ENCODE measurements at places on chromosomes 11 and 22. TPM values are rescaled to one million over a fixed set of nuclear protein-coding genes. Genes with fewer than 3 reads are reported as not detected.

DNA sequence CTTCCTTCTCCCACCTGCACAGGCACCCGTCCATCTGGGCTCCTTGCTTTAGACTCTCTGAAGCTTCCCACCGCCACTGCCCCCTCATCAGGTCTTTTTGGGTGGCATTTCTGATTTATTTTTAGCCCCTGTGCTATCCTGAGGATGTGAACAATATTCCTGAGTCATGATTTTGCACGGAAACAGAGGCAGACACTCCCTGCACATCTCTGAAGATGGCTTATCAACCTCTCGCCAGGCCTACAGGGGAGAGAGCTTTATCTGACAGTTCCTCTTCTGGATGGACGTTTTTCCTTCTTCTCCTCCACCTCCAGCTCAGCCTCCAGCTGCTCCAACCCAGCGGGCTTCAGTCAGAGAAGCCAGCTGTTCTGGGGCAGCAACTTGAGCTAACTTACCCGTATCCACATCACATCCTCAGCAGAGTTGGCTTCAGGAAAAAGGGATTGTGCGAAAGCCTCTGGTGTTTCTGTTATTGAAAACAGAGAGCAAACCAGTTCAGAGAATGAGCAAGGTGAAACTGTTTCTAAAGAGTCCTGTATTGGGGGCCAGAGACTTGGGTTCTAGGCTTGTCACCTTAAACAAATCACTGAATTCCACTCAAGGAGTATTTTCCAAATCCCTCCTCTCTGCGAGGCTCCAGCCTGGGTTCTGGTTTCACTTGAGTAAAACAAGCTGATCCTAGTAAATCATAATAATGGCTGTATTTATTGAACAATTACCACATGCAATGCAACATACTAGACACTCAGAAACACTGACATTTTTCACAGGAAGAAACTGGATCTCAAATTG, 33.1 kb upstream of the ETS1 start:
- no peak for DNase-seq

DNA sequence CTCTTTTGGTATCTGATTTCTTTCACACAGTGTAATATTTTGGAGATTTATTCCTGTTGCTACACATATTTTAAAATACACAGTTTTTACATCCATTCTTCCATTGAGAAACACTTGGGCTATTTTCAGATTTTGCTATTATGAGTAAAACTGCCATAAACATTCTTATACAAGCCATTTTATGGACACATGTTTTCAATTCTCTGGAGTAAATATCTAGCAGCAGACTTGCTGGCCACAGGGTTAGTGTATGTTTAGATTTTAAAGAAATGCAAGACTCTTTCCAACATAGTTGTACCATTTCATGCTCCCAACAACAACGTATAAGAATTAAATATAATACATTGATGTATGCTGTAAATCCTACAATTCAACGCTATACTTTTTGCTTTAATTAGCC, 360.8 kb upstream of the PITPNB start:
- no peak for DNase-seq

- DNase-seq = no peak
Measured at GRCh38 chr22:23233752-23234408, 53.6 kb downstream of the BCR start.

- no peak for DNase-seq
Measured at GRCh38 chr11:66686801-66687750, 9.4 kb upstream of the RBM4B start.

- DNase-seq = peak; percentile 40
Measured at GRCh38 chr22:36026741-36027140, 1.9 kb downstream of the RBFOX2 start.

GRCh38 chr11:6812390-6813005, 13.0 kb upstream of the OR6A2 start:
- DNase-seq = peak; percentile 61

DNA sequence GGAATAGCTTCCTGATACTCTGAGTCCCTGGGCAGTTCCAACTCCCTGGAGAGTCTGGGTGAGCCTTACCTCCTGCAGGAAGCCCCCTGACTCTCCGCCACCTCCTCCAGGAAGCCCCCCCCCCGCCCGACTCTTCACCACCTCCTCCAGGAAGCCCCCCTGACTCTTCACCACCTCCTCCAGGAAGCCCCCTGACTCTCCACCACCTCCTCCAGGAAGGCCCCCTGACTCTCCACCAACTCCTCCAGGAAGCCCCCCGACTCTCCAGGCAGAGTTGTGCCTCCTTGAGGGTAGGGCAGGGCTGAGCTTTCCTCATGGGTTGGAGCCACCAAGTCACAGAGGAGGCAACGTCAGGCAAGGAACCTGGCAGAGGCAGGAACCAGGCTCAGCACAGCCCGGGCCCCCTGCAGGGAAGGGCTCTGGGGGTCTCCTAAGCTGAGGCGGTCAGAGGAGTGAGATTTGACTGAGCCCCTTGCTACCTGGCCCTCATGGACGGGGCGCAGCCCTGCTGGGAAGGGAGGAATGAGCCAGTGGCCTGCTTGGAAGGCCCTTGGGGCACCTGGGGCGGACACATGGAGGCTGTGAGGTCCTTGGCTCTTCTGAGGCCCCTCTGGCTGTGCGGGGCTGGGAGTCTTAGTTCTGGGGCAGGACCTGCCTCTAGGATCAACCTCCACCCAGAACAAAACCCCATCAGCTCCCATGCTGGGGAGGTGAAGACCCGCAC, 18.1 kb downstream of the MRGPRG start:
- DNase-seq = no peak

DNA sequence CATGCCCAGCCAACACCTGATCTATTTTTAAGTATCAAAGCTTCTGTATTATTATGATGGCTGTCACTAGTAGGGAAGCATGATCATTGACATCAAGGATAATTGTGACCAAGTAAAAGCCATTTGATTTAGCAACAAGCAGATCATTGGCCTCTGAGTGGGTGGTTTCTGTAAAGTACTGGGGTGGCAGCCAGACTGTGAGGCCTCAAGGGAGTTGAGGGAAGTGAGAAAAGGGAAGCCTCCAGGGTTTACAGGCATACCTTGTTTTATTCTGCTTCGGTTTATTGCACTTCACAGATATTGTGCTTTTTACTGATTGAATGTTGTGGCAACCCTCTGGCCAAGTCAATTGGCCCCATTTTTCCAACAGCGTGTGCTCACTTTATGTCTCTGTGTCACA, 60.1 kb downstream of the PRR5L start:
- peak; percentile 64 for DNase-seq

DNA sequence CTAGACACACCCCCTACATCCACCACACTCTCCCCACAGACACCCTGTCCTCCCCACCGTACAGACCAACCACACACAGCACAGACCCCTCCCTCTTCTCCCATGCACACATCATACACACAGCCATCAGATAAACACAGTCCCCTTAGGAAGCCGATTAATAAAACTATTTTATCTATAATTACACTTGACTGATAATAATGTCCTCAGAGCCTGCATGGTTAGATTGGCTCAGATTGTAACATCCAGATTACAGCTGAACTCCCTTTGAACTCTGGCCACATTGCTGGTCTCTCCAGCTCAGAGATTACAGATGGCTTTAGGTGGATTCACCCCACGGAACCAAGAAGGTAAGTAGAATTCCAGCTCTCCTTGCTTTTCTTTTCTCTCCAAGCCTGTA, 9.5 kb upstream of the ELF5 start:
- DNase-seq = no peak

GRCh38 chr22:20654343-20655208, 119.3 kb upstream of the SERPIND1 start:
- no peak for DNase-seq

DNA sequence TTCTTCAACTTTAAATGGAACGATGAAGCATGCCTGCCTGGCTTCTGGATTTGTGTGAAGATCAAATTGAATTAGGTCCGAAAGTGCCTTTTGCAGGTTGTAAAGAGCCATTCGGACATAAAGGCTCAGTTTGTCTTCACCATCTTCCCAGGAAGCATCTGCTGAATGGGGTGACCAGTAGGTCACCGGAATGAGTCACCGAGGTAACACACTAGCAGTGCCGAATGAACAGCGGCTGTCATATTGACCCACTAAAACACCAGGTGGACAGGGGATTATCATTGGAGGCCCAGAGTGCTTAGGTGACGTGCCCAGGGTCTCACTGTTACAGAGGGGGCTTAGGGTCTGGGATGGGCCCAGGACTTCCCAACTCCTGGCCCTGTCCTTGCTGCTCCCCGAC, 43.1 kb upstream of the MYH9 start:
- DNase-seq = no peak

PHOX2A gene
- total RNA-seq = not detected

ZC3H7B gene
- total RNA-seq = 55.1 TPM

Data from OCI-LY7 (cell line).